GM12865 (cell line): ENCODE measurements at places on chromosomes 5 and 9.

- DNase-seq = no peak
Observed at GRCh38 chr5:148902478-148902877, 76.1 kb downstream of the ADRB2 start.

- DNase-seq = peak; percentile 12
Observed at GRCh38 chr5:16585041-16585667, 31.6 kb downstream of the RETREG1 start.

DNA sequence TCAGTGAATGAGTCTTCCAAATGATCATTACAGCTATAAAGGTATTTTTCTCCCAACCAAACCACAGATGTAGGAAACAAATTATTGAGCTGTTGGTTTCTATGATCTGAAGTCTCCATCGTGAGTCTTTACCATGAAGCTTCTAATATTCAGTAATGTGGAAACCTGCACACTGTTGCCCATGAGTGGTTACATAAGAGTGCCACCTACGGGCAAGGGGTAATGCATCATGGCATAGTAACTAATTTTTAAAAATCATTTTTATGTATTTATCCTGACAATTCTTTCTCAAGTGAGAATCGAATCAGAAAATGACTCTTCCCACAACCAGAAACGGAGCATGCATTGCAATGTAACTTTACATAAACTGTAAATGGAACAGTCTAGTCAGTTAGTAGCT, 282.5 kb upstream of the SMARCA2 start:
- peak; percentile 35 for DNase-seq

DNA sequence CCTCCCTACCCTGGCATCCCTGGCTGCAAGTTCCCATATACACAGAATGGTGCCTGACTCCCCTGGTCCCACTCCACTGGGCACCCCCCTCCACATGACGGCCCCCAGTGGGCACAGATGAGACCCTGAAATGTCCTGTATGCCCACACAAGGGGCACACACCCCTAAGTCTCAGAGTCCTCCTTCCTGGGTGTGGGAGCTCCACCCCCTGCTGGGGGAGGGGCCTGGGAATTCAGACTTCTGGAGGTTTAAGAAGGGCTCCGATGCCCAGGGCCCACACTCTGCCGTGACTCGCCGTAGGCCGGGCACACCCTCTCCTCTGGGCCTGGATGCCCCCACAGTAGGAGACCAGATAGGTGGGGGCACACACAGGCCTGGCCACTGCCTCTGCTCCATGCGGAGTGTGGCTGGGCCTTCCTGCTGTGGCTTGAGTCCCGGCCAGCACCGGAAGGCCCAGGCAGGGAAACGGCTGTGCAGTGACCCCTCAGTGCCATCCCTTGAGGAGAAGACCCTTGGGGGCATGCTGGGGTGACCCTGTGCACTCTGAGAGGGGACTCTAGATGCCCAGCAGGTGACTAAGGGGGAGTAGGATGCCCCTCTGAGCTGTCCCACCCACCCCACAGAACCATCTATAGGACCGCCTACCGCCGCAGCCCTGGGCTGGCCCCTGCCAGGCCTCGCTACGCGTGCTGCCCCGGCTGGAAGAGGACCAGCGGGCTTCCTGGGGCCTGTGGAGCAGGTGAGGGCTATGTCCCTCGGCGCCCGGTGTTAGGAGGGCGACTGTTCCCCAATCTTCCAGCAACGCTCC, 6.5 kb downstream of the EGFL7 start:
- no peak for DNase-seq

DNA sequence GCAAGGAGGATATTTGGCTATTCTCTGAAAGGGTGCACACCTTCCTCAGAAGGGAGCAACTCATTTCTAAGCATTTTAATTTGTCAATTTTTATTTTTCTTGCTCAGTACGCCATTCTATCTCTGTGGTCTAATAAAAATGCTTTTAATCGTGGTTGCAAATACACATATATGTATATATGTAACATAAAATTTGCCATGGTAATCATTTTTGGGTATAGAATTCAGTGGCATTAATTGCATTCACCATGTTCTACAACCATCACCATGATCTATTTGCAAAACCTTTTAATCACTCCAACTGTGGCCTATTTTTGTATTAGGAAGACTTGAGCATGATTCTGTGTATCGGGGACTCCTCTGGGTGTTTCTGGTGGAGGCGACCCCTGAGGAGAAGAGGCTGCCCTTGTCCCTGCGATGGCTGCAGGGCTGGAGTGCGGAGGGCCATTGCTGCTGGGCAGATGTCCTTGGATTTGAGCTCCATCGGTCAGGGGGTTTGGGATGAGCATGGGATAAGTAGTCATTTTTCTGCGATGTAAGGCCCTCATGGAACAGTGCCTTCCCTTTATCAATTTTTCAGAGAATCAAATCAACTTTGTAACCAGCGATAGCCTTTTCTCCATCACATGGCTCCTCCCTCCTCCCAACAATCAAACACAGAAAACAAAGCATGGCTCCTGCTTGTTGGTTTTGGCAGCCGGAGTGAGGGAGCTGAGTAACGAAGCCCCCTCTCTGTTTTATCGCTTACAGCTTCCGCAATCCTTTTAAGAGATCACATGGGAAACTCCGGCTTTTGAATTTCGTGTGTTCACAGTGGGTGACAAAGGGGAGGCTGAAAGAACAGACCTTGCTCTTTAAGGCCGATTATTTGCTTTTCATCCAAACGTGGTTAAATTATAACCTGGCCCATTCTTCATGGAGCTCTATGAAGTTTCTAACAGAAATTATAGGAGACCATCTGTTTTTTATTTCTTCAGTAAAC, 187.3 kb downstream of the TENT4A start:
- DNase-seq = no peak

GRCh38 chr9:16268067-16268881, 602.2 kb downstream of the BNC2 start:
- DNase-seq = no peak

DNA sequence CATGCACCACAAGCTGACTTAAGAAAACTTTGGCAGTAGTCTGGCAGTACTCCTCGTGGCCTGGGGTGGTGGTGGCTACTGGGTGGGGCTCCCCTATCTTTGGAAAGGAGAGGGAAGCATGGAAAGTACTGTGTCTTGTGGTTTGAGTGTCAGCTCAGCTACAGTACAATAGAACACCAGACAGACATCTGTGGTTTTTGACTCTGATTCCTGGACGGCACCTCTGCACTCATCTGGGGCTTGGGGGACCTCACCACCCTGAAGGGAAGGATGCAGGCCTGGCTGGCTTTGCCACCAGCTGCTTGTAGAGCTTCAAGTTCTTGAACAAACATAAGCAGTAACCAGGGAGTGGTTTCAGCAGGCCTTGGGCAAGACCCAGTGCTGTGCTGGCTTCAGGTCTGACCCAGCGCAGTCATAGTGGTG, 40.6 kb downstream of the TNFSF8 start:
- DNase-seq = no peak

DNA sequence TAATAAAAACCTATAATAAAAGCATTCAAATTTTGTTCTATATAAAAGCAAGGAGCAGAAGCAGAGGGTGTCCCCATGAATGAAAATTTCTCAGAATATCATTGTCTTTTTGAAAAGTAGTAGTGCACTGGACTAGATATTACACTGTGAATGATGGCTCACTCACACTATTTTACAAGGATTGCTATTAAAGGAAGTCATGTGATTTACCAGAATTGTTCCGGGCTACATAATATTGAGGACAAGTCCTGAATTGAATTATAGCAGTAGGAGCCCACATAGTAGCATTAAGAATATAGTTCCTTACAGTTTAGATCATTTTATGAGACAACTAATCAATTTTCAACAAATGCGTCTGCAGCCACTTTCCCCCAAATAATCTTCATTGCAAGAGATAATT, 7.7 kb upstream of the TLE4 start:
- DNase-seq = no peak

- DNase-seq = no peak
Observed at GRCh38 chr9:16347886-16348285, 522.6 kb downstream of the BNC2 start.

DNA sequence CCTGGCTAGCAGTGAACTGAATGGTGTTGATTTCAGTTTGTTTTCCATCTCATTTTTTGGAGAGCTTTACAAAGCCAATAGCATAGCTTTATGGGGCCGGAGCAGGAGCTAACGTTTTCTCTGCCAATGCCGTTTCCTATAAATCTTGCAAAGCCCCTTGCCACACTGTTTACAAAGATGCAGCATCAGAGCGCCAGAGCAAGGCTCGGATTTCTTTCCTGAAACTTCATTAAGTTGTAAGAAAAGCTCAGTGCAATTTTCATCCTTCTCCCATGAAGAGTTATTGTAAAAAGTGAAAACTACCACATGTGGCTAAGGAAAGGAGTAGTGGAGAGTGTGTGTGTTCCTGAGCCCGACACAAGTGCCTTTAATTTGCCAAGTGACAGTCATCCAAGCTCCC, 178.2 kb upstream of the GDNF start:
- DNase-seq = no peak
